Bronchus fibroblast of lung (primary cell): ENCODE measurements at places on chromosomes 1 and 21. TPM values are rescaled to one million over a fixed set of nuclear protein-coding genes. Genes with fewer than 3 reads are reported as not detected.

CD247 gene
- not detected in 2 replicates for total RNA-seq

HMGCS2 gene
- not detected in 2 replicates for total RNA-seq

ZBTB8B gene
- not detected in 2 replicates for total RNA-seq

KRTAP13-2 gene
- total RNA-seq = not detected in 2 replicates

CA6 gene
- total RNA-seq = not detected in 2 replicates

LHX4 gene
- total RNA-seq = under 0.01 TPM in 1 of 2 replicates, not detected in the other

SERPINC1 gene
- 0.15 TPM in 1 of 2 replicates, not detected in the other for total RNA-seq

LIN28A gene
- total RNA-seq = not detected in 2 replicates

WNT2B gene
- 0.50 and 0.74 TPM in 2 replicates for total RNA-seq

CASZ1 gene
- total RNA-seq = 0.30 and 0.34 TPM in 2 replicates

CDCA8 gene
- total RNA-seq = 45.2 and 47.4 TPM in 2 replicates

SFN gene
- 0.74 and 1.2 TPM in 2 replicates for total RNA-seq

HSPG2 gene
- 34.0 and 41.5 TPM in 2 replicates for total RNA-seq

NOL9 gene
- 15.3 and 15.5 TPM in 2 replicates for total RNA-seq

PLCH2 gene
- under 0.01 and 0.15 TPM in 2 replicates for total RNA-seq

KLHDC7A gene
- total RNA-seq = not detected in 2 replicates

FAM163A gene
- not detected in 2 replicates for total RNA-seq

UQCRHL gene
- total RNA-seq = 0.89 and 1.2 TPM in 2 replicates

CYP4A11 gene
- total RNA-seq = not detected in 2 replicates

CLEC20A gene
- total RNA-seq = 0.15 TPM in 1 of 2 replicates, not detected in the other

RAB7B gene
- total RNA-seq = 3.2 and 3.4 TPM in 2 replicates

PTPN7 gene
- total RNA-seq = not detected in 2 replicates

S100A1 gene
- total RNA-seq = 0.15 TPM in 1 of 2 replicates, not detected in the other

KRTAP10-2 gene
- not detected in 2 replicates for total RNA-seq

HPCAL4 gene
- total RNA-seq = not detected in 2 replicates
